ENCODE measurements at places on chromosomes 1 and 21.
A peak's percentile ranks its signal among the peaks of the same experiment; 100 is the strongest.

GRCh38 chr1:18918417-18918816 is 16.1 kb upstream of the ALDH4A1 start:
- no peak for DNase-seq

- no peak for DNase-seq
Measured at GRCh38 chr21:15744926-15745325, 15.1 kb downstream of the USP25 start.

DNA sequence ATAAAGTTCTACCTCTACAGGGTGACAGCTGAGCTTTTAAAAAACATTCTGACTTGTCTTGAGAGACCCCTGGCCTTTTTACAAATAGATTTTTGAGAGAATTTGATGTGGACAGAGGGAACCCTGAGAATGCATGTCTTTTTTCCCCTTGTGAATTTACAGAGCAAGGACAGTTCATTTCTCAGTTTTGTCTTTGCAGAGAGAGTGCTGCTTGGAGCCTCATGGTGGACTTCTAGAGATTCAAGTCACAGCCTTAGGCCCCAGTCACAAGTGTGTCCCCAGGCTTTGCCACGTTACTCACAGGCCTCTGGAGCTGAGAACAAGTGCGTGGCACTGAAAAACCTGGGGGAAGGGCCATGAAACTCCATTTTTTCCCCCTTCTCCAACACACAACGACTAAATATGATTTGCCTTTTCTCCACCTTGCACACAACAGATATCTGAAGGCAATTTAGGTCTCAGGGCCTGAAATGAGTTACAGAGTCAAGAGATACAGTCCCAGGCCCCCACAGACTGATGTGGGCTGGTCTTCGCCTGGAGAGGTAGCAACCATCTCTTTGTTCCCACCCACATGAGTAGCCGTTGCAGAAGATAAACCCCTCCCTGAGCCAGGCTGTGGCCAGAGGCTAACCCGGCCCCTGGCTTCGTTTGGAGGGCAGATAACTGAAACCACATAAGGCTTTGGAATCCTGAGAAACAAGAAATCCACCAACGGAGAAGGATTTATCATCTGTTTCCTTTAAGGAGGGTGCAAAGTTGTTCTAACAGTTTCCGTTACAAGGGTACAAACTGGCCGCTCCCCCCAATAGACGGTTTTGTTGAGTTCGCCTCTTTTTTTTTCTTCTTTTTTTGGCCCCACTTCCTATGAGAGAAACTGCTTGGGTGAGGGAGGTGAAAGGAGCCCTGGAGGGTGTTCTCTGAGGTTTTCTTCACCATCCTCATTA is 1.0 kb upstream of the PIGV start:
- DNase-seq, result peak; percentile 92

GRCh38 chr21:15064576-15065391 is at the start of gene NRIP1:
TSS of gene NRIP1 (minus strand) at chr21:15065000. CDS start at chr21:14968192, 96,808 bp downstream.
- DNase-seq, result peak; percentile 93

Data from fibroblast of skin of back (primary cell).